Activated CD4-positive, CD25-positive, alpha-beta regulatory T cell (primary cell): ENCODE measurements at places on chromosomes 13 and 19.

- no peak for DNase-seq
Measured at GRCh38 chr13:47327861-47328260, 431.0 kb upstream of the HTR2A start.

DNA sequence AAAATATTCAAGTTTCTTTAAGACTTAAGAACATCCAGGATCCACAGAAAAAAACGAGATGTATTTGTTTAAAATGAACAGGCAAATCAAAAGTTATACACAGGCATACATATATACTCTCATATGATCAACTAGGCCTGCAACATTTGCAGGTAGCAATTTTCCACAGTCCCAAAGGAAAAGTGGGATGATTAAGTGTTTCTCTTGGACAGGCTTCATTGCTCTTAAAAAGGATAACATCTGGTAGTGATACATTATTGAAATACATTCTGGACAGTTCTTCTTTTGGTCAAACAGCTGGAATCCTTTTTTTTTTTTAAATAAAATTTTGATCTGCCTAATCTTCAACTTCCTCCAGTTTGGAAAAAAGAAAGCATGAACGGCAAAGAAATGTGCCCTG lies 114.8 kb upstream of the TDRD3 start:
- no peak for DNase-seq

DNA sequence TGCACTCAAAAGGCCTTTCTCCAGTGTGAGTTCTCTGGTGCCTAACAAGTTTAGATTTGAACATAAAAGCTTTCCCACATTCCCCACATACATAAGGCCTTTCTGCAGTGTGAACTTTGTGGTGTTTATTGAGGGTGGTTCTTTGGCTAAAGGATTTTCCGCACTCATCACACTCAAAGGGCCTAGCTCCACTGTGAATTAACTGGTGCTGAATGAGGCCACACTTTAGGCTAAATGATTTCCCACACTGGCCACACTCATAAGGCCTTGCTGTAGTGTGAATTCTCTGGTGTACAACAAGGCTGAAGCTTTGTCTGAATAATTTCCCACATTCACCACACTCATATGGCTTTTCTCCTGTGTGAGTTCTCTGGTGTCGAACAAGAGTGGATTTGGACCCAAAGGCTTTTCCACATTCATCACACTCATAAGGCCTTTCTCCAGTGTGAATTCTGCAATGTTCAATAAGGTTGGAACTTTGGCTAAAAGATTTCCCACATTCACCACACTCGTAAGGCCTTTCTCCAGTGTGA lies 6.2 kb downstream of the ZNF416 start:
- DNase-seq = no peak

DNA sequence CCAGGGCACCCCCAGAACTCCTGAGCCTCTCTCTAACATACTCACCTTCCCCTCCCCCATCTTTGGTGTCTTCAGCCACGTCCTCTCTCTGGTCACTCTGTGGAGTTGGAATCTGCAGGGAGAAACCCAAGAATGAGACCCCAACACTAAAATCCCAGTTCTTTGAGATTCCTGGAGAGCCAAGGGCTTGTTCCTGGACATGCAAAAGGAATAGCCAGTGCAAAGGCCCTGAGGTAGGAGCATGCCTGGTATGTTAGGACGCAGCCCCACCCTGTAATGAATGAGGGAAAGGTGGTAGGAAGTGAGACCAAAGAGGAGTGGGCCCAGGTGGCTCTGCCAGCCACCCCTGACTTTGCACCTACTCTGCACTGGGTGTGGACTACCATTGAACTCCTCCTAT lies 2.4 kb upstream of the LPAR2 start:
- no peak for DNase-seq

GRCh38 chr13:48493851-48494250 lies 39.0 kb downstream of the RCBTB2 start:
- no peak for DNase-seq

DNA sequence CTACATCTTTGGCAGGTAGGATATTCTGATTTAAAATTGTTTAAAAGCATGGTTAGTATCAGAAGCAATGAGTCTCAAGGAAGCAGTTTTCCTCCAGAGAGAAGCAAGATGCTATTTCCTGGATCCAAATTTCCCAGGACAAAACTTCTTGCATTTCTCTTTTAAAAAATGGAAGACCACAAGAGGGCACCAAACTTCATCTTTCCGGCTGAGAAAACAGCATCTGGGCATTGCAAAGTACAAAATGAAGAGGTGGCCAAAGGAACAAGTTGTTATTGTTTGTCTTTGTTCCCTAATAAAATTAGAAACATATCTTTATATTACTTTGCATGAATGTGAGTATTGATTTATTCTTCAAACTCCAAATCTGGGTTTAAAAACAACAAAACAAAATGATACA lies 60.0 kb upstream of the LRCH1 start:
- DNase-seq = no peak

DNA sequence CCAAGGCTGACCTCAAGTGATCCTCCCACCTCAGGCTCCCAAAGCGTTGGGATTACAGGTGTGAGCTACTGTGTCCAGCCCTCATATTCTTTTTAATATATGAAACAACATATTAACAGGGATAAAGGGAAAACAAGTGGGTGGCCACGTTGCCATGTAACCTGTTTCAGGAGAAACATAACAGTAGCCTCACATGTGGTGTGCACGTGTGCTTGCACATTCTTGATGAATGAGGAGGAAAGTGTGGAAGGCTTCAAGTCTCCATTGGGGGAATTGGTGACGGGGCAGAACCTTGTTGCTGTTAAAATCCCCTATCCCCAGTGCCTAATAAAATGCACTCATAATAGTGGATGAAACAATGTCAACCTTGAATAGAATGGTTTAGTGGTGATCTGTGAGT lies 202.3 kb downstream of the MTUS2 start:
- DNase-seq = no peak

DNA sequence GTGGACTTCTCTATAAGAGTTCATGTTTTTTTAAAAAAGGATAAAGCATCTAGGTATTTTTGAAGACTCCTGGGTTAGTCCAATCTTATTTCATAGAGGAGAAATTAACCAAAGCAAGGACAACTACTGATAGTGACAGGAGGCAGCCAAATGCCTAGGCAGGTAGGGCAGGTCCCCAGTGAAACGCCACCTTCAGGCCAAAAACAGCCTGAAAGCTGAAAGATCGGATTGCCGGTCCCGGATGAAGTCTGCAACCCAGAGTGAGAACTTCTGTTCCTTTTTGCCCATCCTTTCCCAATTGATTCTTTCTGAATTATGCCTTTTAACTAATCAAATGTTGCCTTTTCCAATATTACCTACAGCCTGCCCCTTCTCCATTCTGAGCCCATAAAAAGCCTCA lies 6.1 kb upstream of the GGACT start:
- DNase-seq = no peak

DNA sequence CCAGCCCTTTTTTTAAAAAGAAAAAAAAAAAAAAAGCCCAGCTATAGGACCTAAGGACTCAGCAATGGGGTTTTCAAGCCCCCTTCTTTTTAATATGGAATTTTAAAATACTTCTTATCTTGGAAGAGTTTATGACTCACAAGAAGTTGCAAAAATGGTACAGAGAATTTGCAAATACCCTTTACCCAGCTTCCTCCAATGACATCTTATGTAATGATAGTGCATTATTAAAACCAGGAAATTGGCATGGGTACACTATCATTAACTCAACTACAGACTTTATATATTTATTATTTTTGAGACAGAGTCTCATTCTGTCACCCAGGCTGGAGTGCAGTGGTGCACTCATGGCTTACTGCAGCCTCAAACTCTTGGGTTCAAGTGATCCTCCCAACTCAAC lies 16.1 kb downstream of the TMEM38A start:
- DNase-seq = no peak

GRCh38 chr19:4363571-4364304 lies 20.4 kb downstream of the MPND start:
- no peak for DNase-seq

DNA sequence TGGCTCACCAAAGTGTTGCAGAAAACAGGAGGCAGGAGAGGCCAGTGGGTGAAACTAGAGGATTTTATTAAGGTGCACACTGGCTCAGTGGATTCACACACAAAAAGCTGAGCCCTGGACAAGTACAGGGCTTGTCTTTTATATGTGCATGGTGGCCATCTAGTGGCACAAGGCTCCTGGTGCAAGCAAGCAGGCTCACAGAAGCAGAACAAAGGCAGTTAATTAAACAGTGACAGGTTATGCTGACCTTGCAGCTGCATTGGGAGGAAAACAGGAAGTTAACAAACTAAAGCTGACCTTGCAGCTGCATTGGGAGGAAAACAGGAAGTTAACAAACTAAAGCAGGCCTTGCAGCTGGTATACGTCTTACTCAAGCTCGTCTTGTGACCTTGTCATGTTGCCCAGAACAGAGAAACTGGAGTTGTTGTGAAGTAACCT lies 65.3 kb upstream of the ZNF681 start:
- no peak for DNase-seq

DNA sequence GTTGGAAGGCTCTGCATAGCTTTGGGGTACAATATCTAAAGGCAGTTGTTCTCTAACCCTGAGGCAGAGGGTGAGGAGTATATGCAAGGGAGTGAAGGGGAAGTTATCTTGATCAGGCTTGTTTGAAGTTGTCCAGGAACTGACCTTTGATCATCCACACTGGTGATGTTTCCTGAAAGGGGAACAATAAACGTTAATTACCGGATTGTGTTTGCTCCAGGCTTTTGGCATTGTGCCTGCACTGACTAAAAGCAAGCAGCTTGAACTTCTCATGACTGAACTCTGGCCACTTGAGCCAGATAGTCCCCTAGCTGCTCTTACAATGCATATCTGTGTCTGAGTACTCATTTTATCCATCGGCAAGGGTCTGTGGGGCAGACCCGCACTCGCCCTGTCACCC lies 27.0 kb upstream of the ZNF726 start:
- no peak for DNase-seq

GRCh38 chr19:608155-609003 lies 18.7 kb downstream of the HCN2 start:
- no peak for DNase-seq

- no peak for DNase-seq
Measured at GRCh38 chr19:6074709-6075403, 35.4 kb downstream of the RFX2 start.

GRCh38 chr13:112910016-112910415 lies 59.0 kb upstream of the MCF2L start:
- no peak for DNase-seq

- DNase-seq = no peak
Measured at GRCh38 chr13:111178402-111178801, 63.3 kb downstream of the ARHGEF7 start.

DNA sequence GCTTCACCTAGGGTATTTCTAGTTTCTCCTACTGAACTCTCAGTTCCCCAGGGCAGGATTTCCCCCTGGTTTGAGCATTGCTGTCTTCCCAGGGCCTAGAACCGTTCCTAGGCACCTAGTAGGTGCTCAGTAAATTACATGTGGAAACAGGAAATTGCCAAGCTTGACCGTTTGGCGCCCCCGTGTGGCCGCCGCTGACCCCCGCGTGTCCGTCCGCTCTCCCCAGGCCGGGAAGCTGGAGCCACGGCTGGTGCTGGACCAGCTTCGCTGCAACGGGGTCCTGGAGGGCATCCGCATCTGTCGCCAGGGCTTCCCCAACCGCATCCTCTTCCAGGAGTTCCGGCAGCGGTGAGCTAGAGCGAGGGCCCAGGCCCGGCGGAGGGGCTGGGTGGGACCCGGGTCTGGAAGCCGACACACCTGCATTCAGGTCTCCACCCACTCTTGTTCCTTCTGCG lies 55.5 kb downstream of the MYH14 start:
- no peak for DNase-seq

GRCh38 chr19:42313096-42313839 lies at the start of gene TMEM145:
Gene TMEM145 (plus strand): TSS chr19:42313309. CDS start chr19:42313377, 68 bp downstream.
- DNase-seq = peak; percentile 24

- DNase-seq = no peak
Measured at GRCh38 chr19:16524991-16525734, 17.1 kb downstream of the CHERP start.

DNA sequence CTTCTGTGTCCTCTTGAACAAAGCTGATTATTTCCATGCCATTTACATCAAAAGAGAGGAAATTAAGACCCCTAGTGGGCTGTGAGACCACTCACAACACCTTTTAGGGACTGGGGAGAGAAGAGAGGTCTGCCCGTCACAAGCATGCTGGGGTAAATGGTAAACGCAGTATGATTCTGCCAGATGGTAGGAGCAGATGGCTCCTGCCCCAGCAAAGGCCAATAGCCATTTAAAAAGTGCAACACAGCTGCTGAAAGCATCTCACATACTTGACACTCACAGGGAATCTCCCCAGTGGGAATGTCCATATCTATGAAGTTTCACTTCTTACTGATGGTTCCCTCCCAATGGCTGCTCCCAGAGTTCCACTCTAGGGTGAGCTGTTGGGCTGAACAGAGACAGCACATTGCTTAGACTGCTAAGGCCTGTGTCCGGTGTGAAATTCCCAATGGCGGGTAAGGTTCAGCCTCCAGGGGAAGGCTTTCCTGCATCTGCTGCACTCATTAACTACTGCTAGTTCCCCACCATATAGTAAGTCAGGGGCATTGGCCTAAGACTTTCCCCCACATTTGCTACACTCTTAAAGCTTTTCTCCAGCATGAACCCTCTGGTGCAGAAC lies 7.4 kb downstream of the ZNF671 start:
- no peak for DNase-seq

GRCh38 chr19:11281356-11282049 lies 14.5 kb upstream of the TSPAN16 start:
- no peak for DNase-seq

DNA sequence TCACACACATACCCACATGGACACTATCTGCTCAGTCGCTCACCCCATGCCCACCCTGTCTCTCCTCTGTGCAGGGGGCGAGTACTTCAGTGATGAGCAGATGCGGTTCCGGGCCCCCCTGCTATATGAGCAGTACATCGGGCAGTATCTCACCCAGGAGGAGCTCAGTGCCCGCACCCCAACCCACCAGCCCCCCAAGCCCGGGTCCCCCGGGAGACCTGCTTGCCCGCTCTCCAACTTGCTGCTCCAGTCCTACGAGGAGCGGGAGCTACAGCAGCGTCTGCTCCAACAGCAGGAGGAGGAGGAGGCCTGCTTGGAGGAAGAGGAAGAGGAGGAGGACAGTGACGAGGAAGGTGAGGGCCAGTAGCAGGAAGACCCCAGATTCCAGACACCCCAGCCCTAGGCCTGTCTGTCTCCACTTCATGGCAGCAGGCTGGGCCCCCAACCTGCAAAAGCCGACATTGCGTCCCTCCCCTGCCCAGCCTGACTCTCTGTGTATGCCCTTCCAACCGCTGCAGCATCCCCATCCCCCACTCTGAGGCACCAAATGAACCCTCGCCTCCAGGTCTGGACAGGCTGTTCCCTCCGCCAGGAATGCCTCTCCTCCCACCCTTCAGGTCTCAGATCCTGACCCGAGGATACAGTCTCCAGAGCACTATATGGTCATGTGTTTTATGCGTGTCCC lies 9.7 kb downstream of the CCDC97 start:
- no peak for DNase-seq

- DNase-seq = no peak
Measured at GRCh38 chr19:43777163-43777695, 3.5 kb downstream of the KCNN4 start.

DNA sequence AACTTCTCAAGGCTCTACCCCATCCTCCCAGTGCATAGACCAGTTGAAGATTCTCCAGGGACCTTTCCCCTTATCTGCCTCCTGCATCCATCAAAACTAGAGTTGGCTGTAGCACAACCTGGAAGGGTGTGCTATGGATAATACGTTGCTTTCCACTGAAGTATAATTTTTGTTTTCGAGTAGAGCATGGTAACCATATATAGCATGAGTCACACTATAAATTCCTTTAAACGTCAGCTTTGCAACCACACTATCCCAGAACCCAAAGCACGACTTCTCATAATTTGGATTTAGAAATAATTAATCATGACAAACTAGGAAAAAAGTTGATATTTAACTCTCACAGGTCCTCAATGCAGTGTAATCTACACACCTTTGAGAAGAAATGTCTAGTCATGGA lies 138.3 kb upstream of the NBEA start:
- no peak for DNase-seq

GRCh38 chr13:36395280-36395679 lies 37.0 kb upstream of the CCNA1 start:
- no peak for DNase-seq
